ENCODE measurements at places on chromosomes 7 and 10.

- no peak for DNase-seq
- no peak overlapping the region for H3K4me3 ChIP-seq
- peaks cover 10% of the 10 kb centered on the region for H3K27me3 ChIP-seq
These were observed 40.7 kb downstream of the ZCCHC24 start for GRCh38 chr10:79404690-79405131.

DNA sequence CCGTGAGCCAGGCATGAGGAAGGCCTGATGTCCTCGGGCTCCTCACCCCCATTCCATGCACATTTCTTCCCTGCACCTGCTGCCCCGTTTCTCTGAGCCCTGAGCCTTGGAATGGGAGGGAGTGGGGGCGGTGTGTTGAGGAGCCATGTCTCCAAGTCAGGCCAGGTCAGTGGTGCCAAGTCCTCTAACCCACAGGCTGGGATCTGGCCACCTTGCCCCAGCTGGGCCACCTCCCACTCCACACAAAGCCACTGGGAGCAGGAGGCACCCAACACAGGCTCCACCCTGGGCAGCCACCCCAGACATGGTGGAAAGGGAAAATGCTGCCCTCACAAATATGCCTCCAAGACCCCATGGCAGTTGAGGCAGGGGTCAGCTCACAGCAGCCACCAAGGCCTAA lies 27.7 kb downstream of the ZCCHC24 start:
- H3K4me3 ChIP-seq = no peak overlapping the region
- no peaks in the 10 kb centered on the region for H3K27me3 ChIP-seq
- H3K4me1 ChIP-seq = peaks cover 16% of the 10 kb centered on the region

DNA sequence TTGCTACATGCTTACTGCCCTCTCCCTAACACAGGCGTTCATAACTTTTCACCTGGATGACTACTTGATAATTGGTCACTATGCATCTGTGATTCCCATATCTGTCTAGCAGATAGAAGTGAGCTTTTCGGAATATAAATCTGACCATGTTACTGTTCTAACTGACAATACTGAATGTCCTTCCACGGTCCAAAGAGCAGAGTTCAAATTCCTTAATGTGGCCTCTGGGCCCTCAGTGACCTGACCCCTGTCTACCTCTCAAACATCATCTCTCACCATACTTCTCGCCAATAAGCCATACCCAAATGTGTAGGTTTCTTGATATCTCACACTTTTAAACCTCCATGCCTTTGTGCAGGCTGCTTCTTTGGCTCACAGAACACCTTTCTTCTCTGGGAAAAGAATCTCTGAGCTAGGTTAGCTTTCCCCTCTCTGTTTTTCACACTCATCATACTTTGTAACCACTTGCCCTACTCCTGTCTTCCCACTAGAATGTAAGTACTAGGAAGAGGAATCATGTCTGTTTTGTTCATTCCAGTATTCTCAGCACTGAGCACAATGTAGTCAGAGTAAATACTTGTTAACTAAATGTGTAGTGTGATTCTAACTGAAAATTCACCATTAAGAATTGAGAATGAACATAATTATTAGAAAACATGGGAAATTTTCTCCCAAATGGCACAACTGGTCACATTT lies 39.2 kb upstream of the LRRC17 start:
- H3K4me3 ChIP-seq = no peak overlapping the region
- no peak overlapping the region for H3K27ac ChIP-seq

DNA sequence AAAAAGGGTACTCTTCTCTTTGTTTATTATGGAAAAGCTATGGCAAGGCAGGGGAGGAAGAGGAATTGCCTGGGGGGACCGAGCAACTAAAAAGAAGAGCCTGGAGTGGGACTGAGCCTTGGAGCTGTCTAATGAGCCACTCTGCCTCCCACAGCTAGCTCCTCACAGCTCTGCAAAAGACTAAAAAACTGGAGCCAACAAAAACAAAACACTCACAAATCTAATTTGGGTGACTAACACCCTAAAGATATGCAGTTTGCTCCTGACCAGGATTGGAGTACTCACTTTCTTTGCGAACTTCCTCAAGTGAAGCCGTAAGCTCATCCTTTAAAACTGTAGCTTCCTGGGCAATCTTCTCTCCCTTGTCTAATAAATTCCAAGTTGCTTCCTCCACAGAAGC lies 89.4 kb downstream of the CTNNA3 start:
- no peak overlapping the region for H3K4me3 ChIP-seq
- peaks cover 7% of the 10 kb centered on the region for H3K27me3 ChIP-seq
- H3K36me3 ChIP-seq = no peaks in the 10 kb centered on the region
- no peaks in the 10 kb centered on the region for H3K4me1 ChIP-seq
